ENCODE measurements at places on chromosomes 12 and 14.

DNA sequence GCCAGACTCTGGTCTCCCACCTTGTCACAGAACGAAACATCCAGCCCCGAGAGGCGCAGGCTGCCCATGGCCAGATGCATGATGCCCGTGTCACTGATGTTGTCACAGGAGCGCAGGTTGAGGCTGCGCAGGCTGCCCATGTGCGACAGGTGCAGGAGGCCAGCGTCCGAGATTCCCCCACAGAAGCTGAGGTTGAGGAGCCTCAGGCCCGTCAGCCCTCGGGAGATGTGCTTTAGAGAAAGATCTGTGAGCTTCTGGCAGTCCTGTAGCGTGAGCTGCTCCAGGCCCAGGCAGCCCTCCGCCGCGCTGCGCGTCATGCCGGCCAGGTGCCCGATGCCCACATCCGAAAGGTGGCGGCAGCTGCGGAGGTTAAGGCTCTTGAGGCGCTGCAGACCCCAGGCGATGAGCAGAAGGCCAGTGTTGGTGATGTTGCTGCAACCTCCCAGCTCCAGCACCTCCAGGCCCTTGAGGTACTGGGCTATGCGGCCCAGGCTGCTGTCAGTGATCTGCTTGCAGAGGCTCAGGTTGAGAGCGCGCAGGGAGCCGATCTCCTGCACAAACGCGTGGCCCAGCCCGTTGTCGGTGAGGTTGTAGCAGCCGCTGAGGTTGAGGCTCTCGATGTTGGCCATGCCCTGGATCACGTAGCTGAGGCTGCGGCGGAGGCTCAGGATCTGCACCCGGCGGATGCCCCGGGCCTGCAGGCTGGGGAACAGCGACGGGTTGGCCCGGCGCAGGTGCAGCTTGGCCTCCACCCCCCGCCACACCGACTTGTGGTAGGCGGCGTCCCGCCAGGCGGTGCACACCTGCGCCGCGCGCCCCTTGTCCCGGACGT is 991 bp downstream of the FBXL14 start:
- DNase-seq, result peak; percentile 8

GRCh38 chr14:65180725-65181025 is 78.4 kb upstream of the MAX start:
- no peak for DNase-seq

- DNase-seq, result no peak
Observed at GRCh38 chr12:121532503-121533393, 48.1 kb downstream of the KDM2B start.

DNA sequence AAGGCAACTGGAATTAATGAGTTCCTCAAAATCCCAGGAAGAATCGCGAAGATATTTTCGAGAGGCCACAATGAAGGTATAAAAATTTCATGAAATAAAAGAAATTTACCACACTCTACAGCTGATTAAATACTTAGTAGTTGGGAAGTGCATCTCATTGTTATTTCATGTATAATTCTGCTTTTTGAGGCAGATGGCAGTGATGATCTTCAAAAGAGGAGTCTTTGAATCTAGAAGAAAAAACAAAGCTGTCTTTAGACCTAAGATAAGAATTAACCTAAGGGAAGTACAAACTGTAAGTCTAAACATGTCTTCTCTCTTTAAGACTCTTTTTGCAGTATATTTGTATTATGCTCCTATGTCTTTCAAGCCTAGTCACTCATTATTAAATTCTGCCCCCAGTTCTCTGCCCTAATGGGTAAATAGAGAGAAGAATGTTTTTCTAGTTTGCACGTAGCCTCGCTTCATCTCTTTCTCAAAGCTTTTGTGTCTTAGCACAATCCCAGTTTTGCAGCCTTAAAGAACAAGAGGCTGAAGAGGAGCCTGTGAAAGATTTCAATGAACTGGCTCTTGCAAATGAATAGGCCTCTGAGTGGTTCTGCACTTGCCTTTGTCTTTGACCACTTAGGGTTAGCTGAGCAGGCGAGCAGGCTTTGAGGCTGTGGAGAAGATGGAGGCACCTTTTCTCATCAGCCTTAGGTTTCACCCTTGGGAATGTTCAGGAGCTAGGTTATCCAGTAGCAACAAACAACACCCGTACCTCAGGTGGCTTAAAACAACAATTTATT is 32.7 kb downstream of the CFAP54 start:
- no peak for DNase-seq

Data from stimulated activated CD8-positive, alpha-beta memory T cell treated with anti-CD3 and anti-CD28 coated beads, Interleukin-7, amount 100 ng/mL, for 1 hour (primary cell).